CD4-positive, alpha-beta T cell treated with Interferon gamma for 1 hour (primary cell): ENCODE measurements at places on chromosomes 7 and 10.

- DNase-seq = no peak
Measured at GRCh38 chr10:116197946-116198675, 74.9 kb downstream of the GFRA1 start.

DNA sequence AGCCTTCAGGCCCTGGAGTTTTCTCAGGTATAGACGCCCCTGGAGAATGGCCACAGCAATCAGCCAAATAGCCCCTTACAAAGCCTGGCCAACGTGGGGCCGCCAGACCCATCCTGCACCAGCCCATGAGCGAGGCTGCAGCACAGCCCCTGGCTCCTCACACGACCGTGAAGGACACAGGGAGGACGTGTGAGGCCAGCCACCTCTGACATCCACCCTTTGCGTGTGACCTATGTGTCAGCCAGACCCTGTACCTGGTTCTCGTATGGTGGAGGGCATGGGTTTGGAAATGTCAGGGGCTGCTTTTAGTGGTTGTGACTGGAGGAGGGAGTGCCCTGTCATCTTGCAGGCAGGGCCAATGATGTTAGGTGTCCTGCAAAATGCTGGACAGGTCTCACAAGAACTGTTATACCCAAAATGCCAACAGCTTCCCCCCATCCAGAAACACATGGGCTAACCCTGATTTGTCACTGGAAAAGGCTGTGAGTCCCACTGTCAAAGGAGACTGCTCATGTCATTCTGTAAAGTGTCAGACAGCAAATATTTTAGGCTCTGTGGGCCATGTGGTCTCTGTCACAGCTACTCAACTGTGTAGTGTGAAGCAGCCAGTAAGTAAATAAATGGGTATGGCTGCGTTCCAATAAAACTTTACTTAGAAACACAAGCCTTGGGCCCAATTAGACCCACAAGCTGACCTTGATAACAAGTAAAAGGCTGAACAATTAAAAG, 30.0 kb downstream of the NOD1 start:
- no peak for DNase-seq

- DNase-seq = no peak
Measured at GRCh38 chr7:151082141-151083070, 887 bp downstream of the TMUB1 start.

DNA sequence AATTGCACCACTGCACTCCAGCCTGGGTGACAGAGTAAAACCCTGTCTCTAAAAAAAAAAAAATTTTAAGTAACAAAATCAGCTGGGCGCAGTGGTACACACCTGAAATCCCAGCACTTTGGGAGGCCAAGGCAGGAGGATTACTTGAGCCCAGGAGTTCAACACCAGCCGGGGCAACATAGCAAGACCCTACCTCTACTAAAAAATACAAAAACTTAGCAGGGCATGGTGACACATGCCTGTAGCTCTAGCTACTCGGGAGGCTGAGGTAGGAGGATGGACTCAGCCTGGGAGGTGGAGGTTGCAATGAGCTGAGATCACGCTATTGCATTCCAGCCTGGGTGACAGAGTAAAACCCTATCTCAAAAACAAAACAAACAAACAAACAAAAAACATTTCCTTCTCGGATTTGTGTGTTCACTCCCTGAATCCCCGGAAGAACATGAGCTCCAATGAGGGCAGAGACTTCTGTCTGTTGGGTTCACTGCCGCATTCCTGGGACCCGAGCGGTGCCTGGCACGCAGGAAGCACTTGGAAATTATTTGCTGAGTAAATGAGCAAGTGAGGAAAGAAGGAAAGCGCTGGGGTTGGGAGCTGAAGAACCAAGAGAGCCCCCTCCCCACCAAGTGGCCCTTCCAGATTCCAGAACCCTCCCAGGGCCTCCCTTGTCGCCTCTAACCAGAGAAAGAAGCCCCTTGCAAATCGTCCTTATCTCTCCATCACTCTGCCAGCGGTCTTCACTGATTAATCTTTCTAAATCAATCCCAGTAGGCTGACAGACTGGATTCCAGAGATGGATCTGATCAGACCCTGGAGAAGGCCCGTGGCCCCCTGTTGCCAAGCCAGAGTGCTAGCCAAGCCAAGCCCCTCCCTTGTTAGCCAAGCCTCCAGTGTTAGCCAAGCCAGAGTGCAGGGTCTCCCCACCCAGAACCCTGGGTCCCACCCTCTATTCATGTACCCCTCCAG, 6.2 kb downstream of the TNRC18 start:
- DNase-seq = no peak
